ENCODE measurements at places on chromosomes 2 and 18.

- no peak for DNase-seq
These were observed 319.5 kb upstream of the HNMT start for GRCh38 chr2:137644731-137645130.

DNA sequence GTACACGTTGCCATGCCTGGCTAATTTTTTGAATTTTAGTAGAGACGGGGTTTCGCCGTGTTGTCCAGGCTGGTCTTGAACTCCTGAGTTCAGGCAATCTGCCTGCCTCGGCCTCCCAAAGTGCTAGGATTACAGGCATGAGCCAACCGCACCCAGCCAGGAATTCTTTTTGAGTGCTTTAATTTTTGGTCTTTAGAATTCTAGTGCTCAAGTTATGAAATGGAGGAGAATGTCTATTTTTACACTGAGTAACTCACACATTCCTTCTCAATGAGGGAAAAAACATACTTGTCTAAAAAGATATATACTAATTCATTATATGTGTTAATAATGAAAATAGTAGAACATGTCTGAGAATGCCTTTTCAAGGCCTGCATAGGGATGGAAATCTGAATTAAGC is 8.5 kb downstream of the ZNF396 start:
- DNase-seq, result no peak

DNA sequence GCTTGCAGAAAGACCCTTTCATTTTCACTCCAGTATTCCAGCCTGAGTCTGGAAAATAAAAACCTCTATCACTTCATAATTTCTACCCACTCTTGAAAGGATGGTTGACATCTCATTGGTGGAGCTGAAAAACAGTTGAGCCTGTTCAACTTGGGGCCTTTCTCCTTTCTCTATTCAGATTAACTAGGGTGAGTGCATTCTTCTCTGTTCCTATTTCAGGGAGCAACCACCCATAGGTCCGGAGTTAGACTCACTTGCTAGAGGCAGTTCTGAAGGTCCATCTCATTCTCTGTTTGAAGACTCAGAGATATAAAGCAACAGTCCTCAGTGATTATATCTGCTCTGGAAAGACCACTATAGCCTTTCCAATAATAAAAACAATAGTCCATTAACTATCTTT is 167.9 kb upstream of the SPOPL start:
- DNase-seq, result no peak

DNA sequence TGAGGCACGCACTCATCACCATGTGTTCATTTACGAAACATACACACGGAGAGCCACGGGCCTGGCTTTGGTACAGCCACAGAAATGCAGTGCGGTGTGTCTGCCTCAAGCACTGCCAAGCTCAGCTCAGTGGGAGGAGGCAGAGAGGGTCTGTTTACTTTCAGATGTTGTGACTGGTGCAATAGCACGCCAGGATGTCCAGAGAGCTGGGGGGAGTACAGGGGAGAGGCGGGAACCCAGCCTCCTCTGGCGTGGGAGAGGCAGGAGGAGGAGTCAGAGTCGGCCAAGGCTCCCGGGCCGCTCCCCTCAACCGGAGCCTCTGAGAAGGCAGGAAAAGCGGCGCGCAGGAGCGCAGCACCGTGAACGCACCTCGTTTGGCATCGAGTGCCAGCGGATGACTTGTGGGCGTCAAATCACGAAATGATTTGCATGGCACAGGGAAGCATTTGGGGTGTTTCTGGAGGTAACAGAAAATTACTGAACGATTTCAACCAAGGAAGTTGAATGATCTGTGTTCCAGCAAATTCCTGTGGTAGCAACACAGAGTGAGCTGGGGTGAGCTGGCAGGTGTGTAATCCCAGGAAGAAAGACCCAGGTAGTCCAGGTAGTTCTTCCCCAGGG is 143.0 kb downstream of the ZNF516 start:
- peak; percentile 47 for DNase-seq

- DNase-seq, result no peak
These were observed 148.6 kb downstream of the KLHL14 start for GRCh38 chr18:32624182-32624723.

DNA sequence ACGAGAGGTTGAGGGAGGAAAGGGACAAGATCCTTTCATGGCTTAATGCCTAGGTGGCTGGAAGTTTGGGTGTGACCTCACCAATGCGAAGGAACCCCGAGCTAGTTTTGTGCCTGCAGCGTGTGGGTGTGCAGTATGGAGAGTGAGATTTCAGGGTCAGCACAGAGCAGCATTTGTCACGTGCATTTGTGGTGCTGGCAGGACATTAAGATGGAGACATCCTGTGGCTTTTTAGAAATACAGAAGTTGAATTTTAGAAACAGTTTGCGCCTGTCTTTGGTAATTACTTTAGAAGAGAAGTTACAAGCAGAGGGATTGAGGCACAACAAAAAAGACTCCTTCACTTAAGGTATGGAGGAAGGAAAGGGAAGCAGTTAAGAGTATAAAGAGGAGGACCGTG is 258.2 kb upstream of the THUMPD2 start:
- no peak for DNase-seq

DNA sequence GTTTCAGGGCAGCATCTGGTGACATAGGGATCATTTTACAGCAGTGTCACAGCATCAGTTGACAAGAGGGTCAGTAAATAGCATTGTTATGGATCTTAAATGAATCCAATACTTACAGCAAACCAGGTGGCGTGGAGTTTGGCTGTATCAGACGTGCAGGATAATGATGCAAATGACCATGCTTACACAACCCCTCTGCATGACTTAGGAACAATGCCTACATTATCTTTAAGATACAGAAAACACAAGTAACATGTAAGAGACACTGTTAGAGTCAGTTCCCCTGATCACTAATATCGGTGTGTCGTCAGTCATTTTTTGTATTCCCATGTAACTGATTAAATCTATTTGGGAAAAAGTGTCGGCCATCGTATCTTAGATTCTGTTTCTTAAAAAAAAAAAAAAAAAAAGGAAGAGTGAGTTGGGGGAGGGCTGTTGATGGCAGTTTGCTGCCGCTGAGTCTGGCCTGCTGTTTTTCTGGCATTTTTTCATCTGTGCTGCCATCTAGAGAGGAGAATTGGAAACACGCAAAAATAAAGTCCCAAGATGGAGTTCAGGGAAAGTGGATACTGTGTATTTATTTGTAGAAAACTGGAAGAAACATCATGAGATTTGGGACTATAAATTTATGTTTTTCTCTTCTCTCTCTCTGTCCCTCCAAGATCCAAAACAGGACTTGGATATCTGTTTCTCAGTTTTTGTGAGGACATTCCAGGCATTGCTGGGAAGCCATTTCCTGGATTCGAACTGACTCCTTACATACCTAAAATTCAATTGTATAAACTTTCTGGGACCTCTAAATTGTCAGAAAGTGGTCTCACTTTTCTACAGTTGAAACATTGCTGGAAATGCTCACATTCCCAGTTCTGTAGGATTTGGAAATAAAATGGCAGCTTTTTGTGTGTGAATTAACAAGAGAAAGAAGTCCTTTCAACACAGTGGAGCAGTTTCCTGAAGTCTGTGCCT is 60.3 kb upstream of the AGPS start:
- peak; percentile 71 for DNase-seq

- DNase-seq, result no peak
These were observed 108.4 kb downstream of the ALMS1 start for GRCh38 chr2:73494031-73494430.

DNA sequence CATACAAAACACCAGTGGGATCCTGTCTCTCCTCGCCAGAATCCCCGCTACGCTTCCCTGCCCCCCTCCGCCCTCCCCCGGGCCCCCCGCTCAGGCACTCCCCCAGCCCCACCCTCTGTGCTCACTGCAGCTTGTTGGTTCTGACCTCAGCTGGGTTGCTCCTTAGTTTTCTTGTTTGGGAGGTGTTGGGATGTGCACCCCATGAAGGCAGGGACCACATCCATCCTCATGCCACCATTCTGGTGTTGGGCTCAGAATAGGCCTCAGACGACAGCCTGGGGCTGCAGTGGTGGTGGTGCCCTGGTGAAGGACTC is 4.6 kb downstream of the SNED1 start:
- DNase-seq, result no peak

GRCh38 chr2:168220965-168221819 is 26.2 kb downstream of the STK39 start:
- no peak for DNase-seq

GRCh38 chr18:58527952-58528287 is 101.0 kb downstream of the ALPK2 start:
- DNase-seq, result no peak

- DNase-seq, result no peak
These were observed 50.0 kb upstream of the TTC39C start for GRCh38 chr18:23964282-23965238.

DNA sequence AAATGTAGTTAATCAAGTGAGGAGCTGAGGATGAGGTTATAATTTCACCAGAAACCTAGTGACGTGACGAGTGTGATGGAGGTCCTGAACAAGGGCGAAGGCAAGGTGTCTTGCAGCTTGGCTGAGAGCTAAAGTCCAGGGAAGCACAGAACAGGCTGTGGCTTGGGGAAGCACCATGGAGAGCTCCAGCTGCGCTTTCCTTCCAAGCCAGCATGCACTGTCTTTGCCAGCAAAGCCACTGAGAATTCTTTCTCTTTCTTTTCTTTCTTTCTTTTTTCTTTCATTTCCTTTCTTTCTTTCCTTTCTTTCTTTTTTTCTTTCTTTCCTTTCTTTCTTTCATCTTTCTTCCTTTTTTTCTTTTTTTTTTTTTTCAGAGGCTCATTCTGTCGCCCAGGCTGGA is 239.3 kb downstream of the FBXO15 start:
- peak; percentile 2 for DNase-seq

DNA sequence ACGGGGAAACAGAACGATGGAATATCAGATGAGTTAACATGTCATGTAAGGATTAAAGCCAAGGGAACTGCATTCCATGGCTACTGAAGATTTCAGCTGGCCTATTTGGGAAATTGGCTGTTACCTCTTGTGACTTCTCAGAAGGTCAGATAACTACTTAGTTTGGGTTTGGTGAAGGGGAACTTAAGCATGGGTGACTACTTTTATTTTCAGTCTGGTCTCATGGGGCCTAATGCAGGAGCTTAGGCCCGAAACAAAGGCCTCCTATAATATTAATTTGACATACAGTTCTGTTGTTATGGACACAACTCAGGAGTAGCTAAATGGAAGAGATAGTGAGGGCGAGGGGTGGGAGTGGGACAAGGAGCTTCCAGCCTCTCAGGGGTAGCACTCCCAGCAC is 44.0 kb upstream of the TXNDC2 start:
- no peak for DNase-seq

Data from stromal cell of bone marrow (primary cell).